Amniotic epithelial cell (primary cell): ENCODE measurements at places on chromosomes 6 and 20.

GRCh38 chr20:2327620-2328555, 32.1 kb downstream of the TGM3 start:
- DNase-seq, result no peak

- DNase-seq, result peak; percentile 92
These were observed 31.1 kb downstream of the CEBPB start for GRCh38 chr20:50221501-50222308.

GRCh38 chr20:18913701-18914100, 100.1 kb downstream of the SCP2D1 start:
- no peak for DNase-seq

DNA sequence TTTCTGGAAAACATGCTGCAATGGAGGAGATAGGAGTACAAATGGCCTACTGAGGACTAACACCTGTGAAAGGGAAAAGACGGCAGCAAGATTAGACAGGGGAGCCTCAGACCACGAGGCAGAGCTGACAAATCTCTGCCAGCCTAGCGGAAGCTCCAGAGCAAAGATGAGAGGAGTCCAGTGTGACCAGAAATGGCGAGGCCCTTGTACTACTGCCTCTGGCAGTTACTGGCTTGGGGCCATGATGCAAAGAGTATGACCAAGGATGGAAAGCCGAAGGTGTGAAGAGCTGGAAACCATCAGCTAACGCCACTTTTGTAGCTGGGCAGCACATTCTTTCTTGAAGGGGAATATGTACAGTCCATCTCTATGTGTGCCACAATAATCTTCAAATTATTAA, 55.4 kb downstream of the RALGAPA2 start:
- no peak for DNase-seq

DNA sequence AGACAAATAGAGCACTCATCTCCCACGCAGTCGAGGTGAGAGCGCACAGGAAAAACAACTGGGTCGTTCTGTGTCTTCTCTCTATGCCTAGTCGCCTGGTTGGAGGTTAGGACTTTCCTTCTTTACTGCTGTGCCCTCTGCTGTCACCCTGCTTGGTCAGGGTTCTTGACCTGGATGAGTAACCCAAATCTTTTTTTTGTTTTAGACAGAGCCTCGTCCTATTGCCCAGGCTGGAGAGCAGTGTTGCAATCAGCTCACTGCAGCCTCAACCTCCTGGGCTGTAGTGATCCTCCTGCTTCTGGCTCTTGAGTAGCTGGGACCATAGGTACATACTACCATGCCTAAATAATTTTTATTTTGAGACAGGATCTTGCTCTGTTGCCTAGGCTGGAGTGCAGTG, 24.5 kb downstream of the PRPF6 start:
- DNase-seq, result peak; percentile 32

- no peak for DNase-seq
These were observed 71.9 kb downstream of the TFAP2B start for GRCh38 chr6:50890579-50890978.

DNA sequence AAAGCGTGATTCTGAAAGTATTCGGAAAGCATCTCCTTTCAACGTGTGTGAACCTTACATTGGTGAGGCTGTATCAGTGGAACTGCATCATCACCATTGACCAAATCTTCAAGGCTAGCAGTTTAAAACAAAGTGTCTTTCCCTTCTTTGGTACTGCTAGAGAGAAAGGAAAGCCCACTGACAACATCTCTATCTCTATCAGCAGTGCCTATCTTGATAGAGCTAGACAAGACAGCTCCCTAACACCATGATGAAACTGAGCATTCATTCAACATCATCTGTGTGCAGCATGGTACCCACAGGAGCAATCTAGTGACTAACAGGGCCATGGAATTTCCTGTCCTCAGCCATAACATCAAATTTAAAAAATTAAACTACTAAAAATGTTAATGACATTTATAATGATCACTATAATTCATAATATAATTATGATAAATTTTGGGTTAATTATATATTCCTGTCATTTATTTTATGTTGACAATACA, 31.5 kb upstream of the EDN1 start:
- DNase-seq, result no peak

DNA sequence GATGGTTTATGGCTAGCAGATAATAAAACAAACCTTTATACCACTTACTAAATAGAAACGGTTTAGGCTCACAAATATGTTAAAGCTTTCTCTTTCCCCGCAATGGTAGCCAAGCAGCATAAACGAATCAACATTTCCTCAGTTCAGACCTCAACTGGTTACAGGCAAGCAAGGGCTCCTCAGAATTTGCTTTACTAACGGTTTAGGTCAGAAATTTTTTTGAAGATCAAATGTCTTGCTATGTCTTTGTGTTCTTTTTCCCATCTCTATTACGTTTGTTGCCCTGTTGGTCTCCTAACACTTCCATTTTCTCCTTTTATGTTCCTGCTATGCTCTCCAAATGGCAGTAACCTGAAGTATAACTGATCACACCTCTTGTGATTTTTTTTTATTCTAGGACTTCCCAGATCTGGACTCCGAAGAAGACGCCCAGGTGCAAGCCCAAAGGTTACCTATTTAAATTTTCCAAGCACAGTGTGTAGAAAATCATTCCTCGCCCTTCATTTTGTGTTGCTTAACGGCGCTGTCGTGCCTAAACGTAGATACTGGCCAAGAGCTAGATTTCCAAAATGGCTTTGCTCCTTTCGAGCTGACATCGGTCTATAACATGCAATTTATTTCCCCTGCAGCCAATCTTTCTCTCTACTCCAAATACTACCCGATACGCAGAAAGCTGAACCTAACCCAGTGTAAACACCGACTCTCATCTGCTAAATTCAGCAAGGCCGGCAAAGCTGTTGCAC, 717 bp upstream of the ASF1A start:
- DNase-seq, result peak; percentile 52

DNA sequence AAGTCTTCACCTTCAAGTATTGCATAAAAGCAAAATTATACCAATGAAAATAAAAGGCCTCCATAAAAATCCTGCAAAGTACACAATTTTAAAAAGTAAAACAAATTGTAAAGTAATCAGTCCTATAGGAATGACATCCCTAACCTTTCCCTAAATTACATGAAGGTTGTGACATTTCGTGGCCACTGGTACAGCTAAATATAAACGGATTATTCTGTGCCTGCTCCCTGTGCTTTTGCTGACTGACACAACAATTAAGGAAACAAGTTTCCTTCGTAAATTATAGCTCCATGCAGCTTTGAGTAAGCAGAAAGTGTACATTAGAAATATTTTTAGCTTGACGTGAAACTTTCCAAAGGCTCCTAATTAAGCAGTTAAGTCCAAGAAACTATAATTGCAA, 222.8 kb downstream of the KCNQ5 start:
- no peak for DNase-seq

GRCh38 chr20:47295921-47296426, 60.5 kb downstream of the ZMYND8 start:
- DNase-seq, result peak; percentile 59

DNA sequence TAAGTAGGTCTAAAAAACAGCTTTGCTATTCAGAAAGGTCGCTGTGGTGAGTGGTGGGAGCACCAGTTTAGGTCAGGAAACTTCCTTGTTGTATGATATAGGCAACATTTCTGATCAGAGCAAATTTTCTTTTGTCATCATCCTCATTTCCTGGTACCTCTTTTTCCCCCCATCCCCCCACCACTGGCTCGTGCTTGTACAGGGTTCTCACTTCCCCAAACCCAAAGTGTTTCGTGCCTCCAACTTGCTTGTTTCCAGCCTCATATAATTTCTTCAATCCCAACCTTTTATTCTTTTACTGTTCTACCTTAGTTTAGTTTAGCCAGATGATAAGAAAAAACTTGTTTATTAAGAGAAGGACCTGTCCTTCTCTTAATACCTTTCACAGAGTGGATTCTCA, 209.4 kb upstream of the JAG1 start:
- no peak for DNase-seq

DNA sequence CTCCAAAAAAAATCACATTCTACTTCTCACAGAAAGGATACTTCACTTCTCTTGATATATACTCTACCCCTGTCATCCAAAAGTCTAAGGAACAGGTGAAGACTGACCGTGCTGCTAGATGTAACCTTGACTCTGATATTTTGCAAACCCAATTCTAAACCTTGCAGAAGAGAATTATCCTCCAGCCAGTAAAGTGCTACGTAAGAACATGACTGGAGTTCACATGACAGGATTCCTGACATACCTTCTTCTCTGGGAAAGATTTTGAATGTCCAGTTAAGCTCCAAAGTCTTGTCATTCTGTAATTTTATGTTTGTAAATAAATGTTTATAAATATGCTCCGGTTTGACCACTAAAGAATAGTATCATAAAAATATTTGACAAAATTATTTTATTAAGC, 35.8 kb downstream of the BTBD9 start:
- peak; percentile 75 for DNase-seq

GRCh38 chr6:149854532-149854931, 9.6 kb downstream of the LRP11 start:
- DNase-seq, result no peak

GRCh38 chr6:167963589-167964057, 33.8 kb upstream of the KIF25 start:
- DNase-seq, result no peak

DNA sequence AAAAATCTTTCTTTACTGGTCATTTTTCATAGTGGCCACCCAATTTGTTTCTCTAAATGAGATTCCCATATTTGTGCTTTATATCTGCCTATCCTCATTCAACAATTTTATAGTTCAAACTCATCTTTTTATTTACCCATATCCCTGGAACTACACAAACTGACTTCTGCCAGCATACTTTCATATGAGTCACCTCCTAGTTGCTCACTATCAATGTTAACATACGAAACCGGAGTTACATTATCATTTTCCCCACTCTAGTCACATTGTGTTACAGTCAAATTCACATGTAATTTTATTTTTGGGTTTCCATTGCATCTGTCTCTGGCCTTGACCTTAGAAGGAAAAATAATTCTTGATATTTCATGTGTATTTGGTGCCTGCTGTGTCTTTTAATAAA, 499.4 kb downstream of the MAFB start:
- no peak for DNase-seq

- peak; percentile 94 for DNase-seq
These were observed 295.5 kb downstream of the PLCB1 start for GRCh38 chr20:8427419-8428040.

DNA sequence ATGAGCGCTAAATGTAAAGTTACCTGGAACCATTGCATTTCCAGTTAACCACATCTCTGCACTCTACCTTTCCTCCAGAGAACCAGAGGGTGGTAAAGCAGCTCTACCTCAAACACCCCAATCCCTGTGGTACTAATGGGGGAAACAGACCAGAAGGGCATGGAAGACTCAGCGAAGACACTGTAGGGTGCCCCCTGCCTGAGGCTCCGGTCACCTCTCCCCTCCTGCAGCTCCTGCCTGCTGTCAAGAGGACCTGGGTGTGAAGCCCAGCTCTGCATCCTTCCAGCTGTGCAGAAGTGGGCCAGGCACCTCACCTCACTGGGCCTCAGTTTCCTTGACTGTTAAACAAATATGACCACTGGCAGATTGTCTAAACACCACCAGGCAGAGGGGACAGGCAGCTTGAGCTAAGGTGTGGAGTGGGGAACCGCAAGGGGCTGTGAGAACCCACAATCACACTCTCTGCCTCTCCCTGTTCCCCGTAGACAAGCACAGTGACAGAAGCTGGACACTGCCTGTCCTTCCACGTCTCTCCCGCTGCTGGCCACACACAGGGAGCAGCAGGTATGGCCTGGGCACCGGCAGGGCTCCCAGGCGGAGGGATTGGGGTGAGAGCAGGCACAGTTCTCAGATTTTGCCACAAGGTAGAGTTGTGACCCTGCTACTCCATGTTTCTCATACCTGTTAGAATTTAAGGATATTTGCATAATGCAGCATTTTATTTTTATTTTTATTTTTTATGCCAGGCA, 9.1 kb upstream of the BPIFA2 start:
- no peak for DNase-seq

DNA sequence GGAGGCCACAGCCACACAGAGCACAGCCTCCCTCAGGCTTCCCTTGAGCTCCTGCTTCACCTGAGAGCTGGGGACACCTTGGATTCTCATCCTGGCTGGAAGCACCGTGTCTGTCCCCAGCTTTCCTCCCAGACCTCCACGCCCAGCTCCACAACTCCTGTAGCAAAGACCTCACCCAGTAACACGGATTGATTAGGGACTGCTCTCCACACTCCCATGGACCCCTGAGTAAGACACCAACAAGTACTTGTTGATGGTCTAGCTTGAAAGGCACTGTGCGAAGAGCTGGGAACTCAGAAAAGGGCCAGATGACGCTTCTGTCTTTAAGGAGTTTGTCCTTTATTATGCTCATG, 109.6 kb downstream of the DLL1 start:
- no peak for DNase-seq

DNA sequence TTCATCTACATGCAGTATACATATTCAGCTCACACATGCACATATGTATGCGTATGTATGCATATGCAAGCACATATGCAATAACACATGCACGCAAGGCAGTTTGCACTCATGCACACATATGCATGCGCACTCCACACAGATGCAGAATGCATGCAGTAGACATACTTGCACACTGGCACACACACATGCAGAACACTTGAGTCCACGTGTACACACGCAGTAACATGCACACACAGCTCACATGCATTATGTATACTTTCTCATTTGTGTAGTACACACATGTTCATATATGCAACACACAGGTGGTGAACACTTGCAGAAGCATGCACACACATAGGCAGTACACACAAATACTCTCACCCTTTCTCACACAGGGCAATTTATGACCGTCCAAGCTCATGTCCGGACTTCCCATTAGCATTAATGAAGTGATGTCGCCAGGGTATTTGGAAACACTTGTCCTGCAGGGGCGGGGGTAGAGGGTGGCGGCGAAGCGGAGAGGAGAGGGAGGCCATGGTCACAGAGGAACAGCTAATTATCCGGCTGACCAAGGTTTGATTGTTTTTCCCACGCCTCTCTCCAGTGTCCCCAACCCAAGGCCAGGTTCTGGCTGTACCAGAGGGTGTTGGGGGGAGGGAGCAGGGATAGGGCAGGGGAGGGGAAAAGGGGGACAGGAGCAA, 91.3 kb downstream of the VEGFA start:
- no peak for DNase-seq

DNA sequence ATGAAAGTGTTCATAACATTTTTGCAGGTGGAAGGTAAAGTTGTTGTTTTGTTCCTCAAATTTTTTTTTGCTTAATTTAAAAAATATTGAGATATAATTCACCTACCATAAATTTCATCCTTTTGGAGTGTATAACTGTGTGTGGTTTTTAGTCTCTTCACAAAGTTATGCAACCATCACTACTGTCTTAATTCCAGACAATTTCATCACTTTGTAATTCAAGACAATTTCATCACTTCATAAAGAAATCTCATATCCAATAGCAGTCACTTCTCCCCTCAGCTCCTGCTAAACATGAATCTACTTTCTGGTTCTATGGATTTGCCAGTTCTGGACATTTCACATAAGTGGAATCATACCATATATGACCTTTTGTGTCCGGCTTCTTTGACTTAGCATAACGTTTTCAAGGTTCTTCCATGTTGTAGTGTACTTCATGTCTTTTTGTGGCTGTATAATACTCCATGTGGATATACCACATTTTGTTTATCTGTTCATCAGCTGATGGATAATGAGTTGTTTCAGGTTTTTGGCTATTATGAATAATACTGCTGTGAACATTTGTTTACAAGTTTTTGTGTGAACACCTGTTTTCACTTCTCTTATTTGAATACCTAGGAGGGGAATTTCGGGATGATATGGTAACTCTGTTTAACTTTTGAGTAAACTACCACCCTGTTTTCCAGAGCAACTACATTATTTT, 18.8 kb downstream of the ZFAND3 start:
- peak; percentile 81 for DNase-seq
